Mesothelial cell of epicardium (in vitro differentiated cells): ENCODE measurements at places on chromosomes 12 and 14.

GRCh38 chr14:68784226-68784910 is 8.5 kb downstream of the ZFP36L1 start:
- no peak for DNase-seq

GRCh38 chr12:56151672-56152131 is 685 bp upstream of the MYL6B start:
- peak; percentile 56 for DNase-seq

- DNase-seq: no peak
Observed at GRCh38 chr12:120249266-120249874, 16.2 kb downstream of the PXN start.

GRCh38 chr12:40565029-40565633 is 127.1 kb upstream of the CNTN1 start:
- DNase-seq: no peak

- no peak for DNase-seq
Observed at GRCh38 chr14:90615517-90616060, 200.6 kb downstream of the TTC7B start.

DNA sequence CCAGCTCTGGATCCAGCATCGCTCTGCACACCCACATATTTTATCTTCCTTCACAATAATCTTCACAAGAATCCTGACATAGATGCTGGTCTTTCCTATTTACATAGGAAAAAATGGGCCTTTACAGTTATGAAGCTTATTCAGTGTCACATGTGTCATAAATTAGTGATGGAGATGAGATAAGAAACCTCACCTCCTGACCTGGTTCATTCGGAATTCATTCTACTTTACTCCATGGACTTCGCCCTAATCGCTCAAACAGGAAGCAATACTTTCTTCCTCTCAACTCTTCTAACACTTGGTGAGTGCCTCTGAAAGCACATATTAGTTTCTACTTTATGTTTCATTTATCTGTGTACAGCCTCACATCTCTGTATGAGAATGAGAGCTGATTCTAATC is 12.0 kb upstream of the SINHCAF start:
- no peak for DNase-seq

DNA sequence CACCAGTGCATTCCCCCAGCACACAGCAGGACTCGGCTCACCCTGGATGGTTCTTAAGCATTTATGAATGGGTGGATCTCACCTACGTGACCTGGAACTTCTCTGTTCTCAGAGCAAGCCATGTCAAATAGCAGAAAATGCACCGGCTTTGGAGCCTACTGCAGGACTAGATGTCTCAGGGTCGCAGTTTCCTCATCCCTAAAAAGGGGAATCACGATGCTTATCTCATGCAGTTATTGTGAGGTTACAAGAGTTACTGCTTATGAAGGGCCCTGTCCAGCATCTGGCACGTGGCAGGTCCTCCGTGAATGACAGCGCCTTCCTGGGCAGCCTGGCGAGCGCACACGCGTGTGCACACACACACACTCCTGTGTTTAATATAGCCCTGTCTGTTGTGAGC is 128.5 kb downstream of the ETV6 start:
- no peak for DNase-seq

DNA sequence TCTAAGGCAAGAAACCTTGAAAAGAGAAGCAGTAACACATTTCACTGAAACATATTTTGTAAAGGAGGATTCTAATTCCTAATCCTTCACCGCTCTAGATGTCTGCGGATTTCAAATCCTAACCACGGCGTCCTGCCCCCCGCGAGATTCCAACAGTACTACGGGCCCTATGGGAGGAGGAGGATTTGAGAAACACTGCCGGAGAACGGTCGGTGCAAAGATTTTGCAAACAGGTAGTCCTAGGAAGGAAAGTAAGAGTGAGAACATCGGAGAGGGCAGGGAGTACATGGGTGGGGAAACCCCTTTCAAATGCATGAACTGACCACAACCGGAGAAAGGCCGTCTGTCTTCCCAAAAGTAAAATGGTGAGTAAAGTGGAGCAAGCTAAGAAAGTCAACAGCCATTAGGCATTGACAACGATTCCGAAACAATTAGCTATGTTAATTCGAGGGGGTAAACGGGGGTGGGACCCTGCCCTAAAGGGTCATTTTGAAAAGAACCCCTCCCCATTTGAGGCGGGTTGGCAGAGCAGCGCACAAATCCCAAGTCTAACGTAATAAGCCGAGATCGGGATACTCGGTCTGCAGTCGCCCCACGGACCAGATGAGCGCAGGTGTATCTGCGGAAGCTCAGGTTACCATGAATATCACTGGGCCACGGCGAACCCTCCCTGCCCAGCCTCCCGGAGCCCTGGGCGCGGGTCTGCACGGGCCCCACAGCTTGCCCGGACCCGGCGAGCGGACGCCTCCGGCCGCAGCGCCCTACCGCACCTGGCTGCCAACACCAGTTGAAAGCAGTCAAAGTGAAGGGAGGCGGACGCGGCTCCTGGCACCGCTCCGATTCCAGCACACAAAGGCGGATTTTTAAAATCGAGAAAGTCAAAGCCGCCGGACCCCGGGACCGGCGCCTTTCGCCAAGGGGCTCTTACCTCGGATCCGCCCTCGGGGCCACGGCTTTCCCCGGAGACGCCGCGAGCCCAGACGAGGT is 662 bp downstream of the EPS8 start:
- DNase-seq: peak; percentile 40

DNA sequence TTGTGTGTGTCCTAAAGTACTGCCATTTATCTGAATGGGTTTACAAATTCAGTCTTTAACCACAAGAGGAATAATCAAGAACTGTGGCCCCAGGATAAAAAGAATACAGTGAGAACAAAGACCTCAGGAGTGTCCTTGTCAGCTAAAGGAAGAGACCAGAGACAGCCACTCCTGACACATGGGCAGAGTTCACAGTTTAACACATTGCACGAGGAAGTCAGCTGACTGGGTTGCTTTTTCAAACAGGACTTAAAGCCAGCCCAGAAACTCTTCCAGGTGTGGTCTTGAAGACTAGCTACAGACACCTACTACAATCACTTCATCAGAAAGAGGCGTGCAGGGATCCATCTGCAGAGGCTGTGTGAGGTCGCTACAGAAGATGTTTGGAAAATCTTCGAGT is 42.8 kb downstream of the GNS start:
- DNase-seq: no peak

DNA sequence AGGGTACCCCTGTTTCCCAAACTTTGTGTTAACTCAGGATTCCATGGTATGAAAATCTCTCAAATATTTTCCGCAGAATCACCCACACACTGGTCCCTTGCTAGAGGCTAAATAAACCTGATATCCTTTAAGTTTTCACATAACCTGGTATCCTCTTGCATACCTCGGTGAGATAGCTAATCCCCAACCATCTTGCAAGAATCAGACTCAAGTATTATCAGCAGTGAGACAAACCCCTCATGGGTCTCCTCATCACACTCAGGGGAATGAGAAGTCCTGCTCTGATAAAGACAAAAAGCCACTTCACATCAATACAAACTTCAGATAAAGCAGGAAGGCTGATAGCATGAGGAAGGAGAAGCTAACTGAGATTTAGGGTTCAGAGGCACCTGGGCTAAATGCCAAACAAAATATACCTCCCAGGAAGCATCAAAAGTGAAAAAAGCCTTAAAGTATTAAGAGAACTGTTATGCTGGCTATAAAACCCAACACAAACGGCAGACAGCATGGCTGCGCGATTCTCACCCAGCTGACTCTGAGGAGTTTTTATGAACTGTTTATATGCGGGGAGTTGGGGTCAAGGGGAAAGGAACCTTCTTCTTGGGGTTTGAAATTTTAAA is 96.5 kb downstream of the FOXN3 start:
- DNase-seq: no peak

GRCh38 chr14:51020024-51020710 is 74.7 kb downstream of the TRIM9 start:
- no peak for DNase-seq

- DNase-seq: no peak
Observed at GRCh38 chr14:67050896-67051295, 138.3 kb upstream of the GARIN2 start.

DNA sequence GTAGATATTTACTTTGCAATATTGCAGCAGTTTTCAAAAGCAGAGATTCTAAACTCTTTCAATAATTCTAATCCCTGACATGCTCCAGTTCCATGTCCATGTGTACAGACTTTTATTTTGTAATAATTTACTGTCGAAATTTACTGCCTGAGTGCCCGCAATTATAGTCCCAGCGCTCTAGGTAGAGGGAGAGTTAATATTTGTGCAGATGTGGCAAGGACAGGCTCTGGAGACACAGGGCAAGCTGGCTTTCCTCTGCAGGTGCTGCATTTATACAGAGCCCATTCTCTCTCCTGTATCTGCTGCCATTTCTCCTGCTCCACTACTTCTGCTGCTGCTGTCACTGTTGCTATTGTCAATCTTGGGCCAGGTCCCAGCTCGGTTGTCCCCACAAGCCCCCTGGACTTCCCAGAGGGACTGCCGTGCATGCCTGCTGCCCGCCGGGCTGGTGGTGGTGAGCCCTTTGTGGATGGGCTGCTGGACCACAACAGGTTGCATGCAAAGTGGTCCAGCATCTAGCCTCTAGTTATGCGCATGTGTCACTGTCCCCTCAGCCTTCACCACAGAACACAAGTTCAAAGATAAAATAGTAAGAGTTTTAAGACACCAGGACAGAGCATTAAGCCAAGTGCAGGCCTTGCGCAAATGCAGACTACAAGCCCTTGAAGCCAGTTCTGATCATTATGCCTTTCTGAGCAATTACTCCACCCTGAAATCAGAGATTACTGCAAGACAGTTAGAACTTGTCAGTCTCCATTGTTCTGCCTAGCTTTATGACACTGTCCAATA is 40.8 kb upstream of the CSRP2 start:
- no peak for DNase-seq

DNA sequence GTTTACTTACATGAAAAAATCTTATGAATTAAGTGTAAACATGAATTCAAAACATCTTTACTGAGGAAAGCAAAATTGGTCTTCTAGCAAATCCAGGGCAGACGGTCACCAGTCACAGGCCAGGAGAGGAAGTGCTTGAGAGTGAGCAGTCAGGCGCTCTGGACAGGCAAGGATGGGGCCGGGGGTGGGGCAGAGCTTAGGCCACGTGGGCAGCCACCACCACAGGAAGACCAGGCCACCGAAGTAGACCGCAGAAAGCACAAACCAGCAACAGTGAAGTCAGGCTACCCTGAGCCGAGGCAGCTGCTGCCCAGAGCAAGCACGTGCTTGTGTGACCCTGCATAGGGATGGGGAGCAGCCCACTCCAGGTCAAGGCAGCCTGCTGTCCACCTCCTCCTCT is 33.5 kb downstream of the SLC6A12 start:
- DNase-seq: no peak

DNA sequence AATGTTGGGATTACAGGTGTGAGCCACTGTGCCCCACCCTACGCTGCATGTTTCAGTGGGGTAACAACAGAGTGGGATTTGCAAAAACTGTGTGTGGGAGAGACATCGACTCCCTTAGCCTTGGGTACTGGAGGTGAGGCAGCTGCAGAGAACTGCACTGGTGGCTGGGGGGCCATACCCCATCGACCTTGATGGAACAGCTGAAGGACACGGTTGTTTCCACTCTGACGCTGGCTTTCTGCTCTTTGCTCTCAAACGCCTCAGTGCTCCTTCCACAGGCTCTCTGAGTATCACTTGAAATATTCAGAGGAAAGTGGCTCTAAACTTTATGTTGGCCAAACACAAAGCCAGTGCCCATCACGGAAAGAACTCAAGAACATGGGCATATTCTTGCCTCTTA is 30.8 kb upstream of the LRRC10 start:
- DNase-seq: no peak

DNA sequence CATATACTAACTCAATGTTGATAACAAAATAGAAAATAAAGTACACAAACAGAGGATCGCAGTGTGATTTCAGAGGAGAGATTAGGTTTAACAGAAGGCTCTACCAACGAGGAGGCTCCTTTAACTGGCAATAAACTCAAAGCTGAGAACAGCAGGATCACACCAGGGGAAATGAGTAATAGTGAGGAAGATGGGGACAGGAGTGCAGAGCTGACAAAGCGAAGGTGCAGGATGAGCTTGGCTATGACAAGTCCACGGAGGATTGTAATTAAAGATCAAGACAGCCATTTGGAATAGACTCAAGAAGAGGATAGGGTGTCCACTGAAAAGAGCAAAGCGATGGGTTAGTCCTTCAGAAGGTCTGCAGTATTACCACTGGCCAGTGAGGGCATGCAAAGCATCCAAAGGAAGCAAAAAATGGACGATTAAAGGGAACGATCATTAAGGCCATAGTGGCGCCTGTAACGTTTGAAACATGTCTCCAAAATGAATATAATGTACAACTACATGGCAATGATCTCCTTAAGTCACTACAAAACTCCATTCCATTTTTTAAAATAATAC is 85.3 kb downstream of the GRIN2B start:
- DNase-seq: no peak

GRCh38 chr14:104392001-104392395 is 187.6 kb upstream of the C14orf180 start:
- DNase-seq: no peak

GRCh38 chr14:76051717-76052465 is 66.3 kb downstream of the IFT43 start:
- DNase-seq: no peak

- no peak for DNase-seq
Observed at GRCh38 chr12:46389031-46389616, 16.6 kb upstream of the SLC38A2 start.

DNA sequence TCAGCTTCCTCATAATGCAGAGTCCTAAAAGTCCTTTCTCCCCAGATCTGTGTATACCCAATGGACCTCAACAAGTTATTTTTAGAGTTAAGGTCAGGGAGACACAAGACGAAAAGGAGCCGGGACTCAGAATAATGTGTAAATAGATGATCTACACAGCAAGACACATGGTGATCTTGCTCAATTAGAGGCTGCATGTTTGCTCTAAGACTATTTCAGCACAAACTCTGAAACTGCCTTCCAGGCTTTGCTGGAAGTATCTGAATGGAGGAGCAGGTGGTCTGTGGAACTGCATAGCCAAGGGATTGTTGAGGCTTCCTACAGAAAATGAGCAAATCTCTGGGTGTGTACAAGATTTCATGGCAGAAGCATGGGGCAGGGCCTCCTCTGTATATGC is 80.8 kb downstream of the CRACR2A start:
- no peak for DNase-seq

GRCh38 chr14:103341250-103342129 is 7.5 kb downstream of the EIF5 start:
- DNase-seq: no peak

DNA sequence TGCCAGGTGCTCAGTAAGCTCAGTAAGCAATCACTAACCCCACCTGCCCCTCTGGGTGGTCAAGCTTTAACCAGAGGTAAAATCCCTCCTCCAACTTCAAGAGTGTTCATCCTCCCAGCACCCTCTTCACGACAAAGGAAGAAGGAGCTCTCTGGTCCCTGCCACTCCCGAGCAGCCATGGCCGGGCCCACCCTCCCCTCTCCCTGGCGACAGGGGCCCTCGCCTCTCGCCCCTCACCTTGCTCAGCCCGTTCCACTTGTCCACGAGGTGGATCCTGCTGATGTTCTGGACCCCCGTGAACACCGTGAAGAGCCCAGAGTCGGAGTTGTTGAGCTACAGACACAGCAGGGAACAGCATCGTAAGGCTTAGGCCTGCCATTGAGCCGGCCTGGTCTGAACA is 52.0 kb downstream of the SCARB1 start:
- DNase-seq: no peak

GRCh38 chr12:111034886-111035577 is 114.7 kb upstream of the MYL2 start:
- DNase-seq: no peak

GRCh38 chr14:104973135-104973384 is 5.1 kb downstream of the AHNAK2 start:
- DNase-seq: no peak
